Right renal pelvis (tissue), 4 donors: ENCODE measurements at places on chromosomes 11 and 22. TPM values are rescaled to one million over a fixed set of nuclear protein-coding genes. Genes with fewer than 3 reads are reported as not detected.

CRYBA4 gene
- not detected for polyA plus RNA-seq

BSCL2 gene
- polyA plus RNA-seq, result 69.8 TPM

SLC16A8 gene
- polyA plus RNA-seq, result 1.2 TPM

HTR3B gene
- polyA plus RNA-seq, result not detected

PRSS23 gene
- polyA plus RNA-seq, result 124 TPM

LRRC55 gene
- polyA plus RNA-seq, result 6.6 TPM

RASD2 gene
- polyA plus RNA-seq, result 1.6 TPM

GLB1L2 gene
- 19.4 TPM for polyA plus RNA-seq

OR52E1 gene
- not detected for polyA plus RNA-seq

SPTY2D1 gene
- 32.4 TPM for polyA plus RNA-seq
